NCI-H2081 treated with DMSO at 0.1 percent for 48 hours (cell line): ENCODE measurements at places on chromosomes 12 and 14.

- no peak for DNase-seq
Observed at GRCh38 chr14:68814539-68815297, 21.9 kb upstream of the ZFP36L1 start.

- no peak for DNase-seq
Observed at GRCh38 chr12:67034110-67034879, 234.9 kb upstream of the CAND1 start.

GRCh38 chr12:94987801-94988200 lies 15.7 kb downstream of the NDUFA12 start:
- DNase-seq: no peak

- no peak for DNase-seq
Observed at GRCh38 chr14:81437244-81437643, 37.1 kb upstream of the STON2 start.

DNA sequence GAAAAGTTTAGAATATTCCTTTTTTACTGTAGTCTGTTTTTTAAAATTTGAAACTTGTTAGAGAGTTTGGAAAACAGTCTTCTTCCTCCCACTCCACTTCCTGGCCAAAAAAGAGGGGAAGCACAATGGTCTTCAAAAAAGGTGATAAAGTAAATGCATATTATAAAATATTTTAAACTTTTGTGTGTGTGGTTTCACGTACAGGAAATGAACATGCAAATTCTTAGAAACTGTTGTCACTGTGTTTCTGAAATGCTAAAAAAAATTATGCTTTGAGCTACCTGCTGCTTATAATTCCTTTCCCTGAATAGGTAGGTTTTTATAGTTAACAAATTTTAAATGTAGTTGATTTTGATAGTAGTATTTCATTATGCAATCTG lies 2.9 kb downstream of the FGFR1OP2 start:
- no peak for DNase-seq

GRCh38 chr14:95502381-95502950 lies 14.0 kb downstream of the SYNE3 start:
- no peak for DNase-seq

DNA sequence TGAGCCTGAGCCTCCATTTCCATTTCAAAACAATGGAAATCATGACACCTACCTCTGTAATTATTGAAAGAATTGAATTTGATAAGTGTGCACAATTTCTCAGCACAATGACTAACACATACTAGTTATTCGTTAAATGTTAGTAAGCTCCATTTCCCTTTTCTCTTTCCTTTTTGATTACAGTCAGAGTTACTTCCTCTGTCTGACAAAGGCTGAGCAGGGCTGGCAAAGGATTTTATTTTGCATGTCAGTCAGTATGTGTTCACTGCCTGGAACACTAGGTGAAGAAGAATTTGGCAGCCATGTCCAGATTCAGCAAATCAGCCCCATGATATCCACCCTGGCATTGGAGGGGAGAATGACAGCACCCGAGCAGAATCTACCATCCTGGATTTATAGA lies 12.2 kb upstream of the RHOJ start:
- DNase-seq: no peak

DNA sequence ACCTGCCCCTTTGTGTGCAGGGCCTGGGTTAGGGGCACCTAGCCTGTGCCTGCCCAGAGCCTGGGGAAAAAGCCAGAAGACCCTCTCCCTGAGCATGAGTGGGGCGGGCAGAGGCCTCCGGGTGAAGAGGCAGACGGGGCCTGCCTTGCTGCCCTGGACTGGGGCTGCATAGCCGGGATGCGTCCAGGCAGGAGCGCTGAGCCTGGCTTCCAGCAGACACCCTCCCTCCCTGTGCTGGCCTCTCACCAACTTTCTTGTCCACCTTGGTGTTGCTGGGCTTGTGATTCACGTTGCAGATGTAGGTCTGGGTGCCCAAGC lies 216.1 kb downstream of the TMEM121 start:
- DNase-seq: no peak

- DNase-seq: no peak
Observed at GRCh38 chr12:1859643-1860042, 39.3 kb downstream of the LRTM2 start.

DNA sequence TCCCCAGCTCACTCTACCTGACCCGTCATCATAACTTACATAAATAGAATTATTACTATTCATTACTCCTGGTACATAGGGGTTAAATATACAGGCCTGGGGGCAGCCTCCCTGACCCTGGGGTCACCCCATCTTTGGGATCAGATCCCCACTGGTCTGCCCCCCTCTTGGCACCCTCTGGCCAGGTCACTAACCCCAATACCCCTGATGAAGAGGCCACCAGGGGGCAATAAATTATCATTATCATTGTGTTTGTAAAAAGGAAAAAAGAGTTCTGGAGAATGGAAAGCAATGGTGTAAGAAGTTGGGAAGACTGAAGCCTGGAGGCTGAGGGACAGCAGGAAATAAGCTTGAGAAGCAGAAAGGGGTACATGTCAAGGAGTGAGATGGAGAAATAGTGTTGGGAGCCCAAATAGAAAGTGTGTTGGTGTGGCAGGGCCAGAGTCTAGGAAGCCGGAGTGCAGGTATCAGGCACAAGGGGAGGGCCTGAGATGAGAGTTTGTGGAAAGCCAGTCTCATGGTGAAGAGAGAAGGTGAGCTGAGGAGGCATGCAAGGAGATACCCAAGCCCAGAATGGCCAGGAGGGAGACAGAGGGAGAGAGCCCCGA lies 6.1 kb upstream of the AAAS start:
- DNase-seq: no peak

GRCh38 chr14:103770902-103771301 lies 55.3 kb downstream of the ZFYVE21 start:
- DNase-seq: no peak

GRCh38 chr14:59826150-59826549 lies 44.4 kb downstream of the RTN1 start:
- no peak for DNase-seq

DNA sequence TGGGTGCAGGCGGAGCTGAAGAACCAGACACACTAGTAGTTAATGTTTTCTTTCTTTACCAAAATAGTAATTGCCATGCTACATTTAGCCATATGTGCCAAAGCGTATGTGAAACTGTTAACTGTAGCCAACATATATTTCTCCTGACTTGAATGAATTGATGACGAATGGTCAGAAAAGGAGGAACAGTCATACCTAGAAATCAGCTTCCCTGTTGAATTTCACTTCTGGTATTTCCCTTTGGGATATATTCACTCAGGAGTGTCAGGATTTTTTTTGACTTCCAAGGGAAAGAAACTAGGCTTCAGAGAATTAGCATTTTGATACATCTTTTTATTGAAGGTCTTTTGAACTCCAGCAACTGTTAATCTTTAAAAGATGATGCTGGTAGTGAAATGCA lies 87.0 kb downstream of the ERC1 start:
- no peak for DNase-seq

DNA sequence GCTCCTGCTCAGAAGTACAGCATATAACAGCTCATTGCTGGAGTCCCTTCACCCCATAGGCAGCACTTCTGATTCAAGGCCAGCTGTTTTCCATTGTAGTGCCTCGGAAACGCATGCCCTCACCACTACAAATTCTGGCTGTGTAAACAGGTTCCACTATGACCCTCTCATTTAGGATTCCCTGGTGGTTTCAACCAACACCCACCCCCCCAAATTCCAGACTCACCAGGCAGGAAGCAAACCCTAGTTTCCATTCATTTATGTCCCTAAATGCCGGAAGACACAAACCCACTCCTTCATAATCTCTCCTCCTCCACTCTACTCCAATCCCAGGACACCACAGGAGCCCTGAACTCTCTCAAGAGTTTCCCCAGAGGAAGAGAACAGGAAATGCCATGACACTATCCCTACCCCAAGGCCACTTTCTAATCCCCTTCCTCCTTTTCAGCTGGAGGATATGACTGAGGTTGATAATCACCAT lies 75.9 kb upstream of the TMPO start:
- no peak for DNase-seq

- DNase-seq: no peak
Observed at GRCh38 chr14:45381091-45381490, 128.1 kb upstream of the MIS18BP1 start.

DNA sequence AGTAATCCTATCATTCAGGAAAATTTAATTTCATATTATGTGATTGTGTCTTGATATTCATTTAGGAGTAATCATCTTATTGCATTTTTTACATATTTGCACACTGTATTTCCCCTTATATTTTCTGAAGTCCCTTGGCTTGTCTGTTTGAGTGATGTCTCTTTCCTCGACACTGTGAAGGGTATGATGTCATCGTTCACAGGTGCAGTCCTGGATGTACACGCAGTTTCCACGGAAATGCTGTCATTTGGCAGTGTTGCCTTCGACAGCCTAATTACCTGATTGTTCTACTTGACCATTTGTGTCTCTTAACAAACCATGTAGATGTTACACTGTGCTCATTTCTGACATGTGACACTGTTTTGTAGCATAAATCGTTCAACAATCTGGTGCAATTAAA lies 1277.0 kb downstream of the TMEM121 start:
- DNase-seq: no peak

DNA sequence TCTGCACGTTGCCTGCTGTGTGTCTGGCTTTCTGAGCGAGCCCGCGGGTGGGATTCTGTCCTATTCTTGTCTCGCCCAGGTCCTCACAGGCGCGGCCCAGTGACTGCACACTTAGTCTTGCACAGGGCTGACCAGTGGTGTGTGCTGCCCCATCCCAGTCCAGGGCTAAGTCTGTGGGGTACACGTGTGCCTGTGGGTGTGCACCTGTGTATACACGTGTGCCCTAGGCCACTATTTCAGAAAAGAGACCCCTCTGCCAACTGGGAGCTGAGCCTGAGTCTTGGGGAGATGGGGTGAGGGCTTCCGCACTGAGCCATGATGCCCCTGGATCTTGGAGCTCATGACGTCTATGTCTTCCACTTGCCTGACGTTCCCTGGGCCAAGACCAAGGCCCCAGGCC lies 185.5 kb upstream of the PRMT8 start:
- DNase-seq: no peak

- no peak for DNase-seq
Observed at GRCh38 chr12:27511031-27511722, 12.8 kb upstream of the PPFIBP1 start.

- no peak for DNase-seq
Observed at GRCh38 chr12:100404769-100405407, 48.0 kb downstream of the SLC17A8 start.

DNA sequence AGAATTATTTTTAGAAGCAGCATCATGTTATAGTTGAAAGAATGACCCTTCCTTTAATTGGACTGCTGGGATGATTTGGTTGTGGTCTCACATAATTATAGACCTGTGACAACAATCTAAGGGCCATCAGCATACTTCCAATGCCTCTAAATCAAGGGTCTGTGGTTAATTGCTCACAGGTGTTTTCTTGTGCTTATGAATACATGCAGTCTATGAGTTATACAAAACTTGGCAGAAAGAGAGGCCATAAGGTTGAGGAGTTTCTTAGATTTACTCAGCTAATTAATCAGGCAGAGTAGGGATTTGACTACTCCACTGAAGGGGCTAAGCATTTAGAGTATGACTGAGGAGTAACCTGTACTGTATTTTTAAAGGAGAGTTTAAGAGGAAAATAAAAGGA lies 37.0 kb upstream of the FRMD6 start:
- DNase-seq: no peak

DNA sequence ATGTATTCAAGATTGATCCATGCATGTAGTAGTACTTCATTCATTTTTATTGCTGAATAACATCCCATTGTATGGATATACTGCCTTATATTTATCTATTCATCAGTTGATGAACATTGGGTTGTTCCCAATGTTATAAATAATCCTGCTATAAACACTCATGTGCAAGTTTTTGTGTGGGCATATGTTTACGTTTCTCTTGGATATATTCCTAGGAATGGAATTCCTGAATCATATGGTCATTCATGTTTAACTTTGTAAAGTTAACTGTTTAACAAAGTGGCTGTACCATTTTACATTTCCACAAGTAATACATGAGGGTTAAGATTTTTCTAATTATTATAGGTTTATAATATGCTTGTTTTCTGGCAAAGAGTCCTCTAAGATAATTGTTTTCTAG lies 1568.2 kb upstream of the SEL1L start:
- no peak for DNase-seq

DNA sequence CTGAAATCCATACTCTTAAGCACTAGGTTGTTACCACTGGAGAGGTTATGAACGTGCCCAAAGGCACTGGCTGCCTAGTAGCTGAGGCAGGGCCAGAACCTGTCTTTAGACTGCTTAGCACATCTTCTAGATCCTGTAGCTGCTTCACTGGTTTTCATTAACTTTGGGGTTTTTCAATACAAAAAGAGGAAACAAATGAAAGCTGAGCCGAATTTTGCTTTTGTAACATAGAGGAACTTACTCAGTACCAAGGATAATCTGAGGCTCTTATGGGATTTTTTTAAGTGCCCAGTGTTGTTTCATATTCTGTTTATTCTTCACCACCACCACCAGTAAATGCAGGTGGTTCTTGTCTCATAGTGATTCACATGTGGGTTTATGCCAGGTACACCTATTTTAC lies 396.1 kb downstream of the RAD51B start:
- DNase-seq: no peak

- no peak for DNase-seq
Observed at GRCh38 chr12:13405961-13406703, 209.6 kb downstream of the EMP1 start.

- no peak for DNase-seq
Observed at GRCh38 chr12:57868851-57869268, 22.3 kb upstream of the CTDSP2 start.

DNA sequence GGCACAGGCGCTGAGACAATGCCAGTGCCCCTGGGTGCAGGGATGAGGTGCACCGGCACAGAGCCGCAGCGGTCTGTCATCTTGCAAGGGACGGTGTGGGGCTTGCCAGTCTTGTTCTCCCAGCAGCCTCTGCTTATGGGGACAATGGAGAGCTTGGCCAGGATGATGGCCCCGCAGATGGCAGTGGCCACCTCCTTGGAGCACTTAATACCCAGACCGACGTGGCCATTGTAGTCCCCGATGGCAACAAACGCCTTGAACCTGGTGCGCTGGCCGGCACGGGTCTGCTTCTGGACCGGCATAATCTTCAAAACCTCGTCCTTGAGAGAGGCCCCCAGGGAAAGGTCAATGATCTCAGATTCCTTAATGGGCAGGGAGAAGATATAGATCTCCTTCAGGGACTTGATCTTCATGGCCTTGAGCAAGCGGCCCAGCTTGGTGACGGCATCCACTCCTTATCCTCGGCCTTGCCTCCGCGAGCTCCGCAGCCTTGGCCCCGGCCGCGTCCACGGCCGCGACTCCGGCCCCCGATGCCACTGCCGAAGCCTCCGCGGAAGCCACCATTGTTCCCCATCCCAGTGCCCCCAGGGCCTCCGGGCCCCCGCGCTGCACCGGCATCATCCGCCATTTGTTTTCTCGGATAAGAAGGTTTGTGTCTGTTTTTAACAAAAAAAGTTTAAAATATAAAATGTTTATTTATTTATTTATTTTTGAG lies 29.9 kb downstream of the VRTN start:
- no peak for DNase-seq
